Activated T-cell treated with anti-CD3 and anti-CD28 coated beads, Interleukin-2, amount 50 U/mL, for 48 hours (primary cell): ENCODE measurements at places on chromosomes 7 and 10.

DNA sequence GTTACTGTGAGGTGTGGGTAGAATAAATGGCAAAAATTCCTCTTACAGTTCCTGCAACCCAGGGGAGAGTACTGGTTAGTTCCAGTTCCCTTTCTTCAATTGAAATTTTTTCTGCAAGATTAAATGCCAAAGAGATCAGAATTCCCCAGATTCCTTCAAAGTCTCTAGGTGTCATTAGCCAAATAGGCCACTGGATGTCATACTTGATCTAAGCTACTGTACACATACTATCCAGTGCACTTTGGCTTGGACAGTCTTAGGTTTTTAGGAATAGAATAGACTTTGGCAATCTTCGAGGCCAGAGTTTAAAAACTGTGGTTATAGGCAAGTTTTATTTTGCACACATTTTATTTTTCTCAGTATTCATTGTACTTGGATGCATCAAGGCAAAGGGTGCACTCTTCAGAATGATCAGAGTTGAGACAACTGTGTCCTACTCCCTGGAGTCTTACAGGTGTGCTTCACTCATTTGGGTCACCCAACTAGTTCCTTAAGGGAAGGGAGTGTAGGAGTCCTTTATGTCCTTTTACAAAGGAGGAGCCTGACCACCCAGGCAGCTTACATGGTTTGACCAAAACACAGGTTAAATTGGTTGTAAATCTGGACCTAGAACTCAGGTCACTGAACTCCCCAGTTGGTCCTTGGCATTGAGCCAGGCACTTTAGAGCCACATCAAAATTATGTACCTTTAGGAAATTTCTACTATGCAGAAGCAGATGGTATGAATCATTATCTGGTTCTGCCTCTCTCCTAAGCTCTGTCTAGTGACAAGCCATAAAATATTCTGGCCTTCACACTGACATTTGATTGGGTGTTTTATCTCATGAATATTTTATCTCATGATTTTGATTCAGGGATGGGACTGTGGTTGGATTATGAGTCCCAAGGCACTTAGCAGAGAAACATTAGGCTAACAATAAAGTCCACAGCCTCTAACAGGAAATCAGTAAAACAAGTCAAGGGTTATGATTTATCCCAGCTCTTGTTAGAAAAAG is 49.5 kb downstream of the ASAH2B start:
- no peak for DNase-seq

DNA sequence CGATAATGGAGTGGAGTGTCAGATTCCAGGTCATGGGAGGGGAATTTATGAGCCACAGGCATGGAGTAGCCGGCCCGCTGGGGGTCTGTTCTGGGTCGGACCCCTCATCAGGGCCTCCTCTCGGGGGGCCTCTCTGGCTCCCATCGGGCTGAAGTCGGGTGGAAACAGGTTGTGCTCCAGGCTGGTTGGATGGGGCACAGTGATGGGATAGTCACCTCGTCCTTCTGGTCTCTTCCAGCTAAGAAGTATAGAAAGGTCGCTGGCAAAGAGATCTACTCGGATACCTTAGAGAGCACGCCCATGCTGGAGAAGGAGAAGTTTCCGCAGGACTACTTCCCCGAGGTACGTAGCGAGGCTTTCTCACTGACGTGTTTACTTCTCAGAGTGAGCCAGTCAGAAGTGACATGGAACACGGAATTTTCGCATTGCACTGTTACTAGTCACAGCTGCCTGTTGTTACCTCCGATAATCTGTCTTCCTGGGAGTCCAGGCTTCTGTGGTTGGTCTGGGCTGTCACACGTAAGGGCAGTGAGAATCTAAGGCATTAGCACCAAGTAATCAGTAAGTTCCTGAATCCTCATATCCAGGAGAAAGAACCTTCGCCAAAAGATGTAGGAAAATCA is 88.3 kb downstream of the NKX6-2 start:
- DNase-seq = no peak

DNA sequence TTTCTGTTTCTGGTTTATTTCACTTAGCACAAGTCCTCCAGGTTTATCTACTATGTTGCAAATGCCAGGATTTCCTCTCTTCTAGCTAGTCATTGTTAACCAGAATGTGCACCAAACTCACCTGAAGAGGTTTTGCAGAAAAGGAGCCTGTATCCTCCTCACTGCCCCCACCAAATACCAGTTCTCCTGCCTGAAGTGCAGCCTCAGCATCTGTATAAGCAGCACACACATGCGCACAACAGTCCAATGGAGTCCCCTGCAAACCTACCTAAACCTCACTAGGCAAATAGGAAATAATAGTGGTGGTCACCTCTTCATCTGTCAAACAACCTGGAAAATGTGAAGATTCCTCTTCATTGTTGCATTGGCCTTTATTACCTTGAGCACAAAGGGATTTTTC is 237.8 kb downstream of the PAXIP1 start:
- no peak for DNase-seq

DNA sequence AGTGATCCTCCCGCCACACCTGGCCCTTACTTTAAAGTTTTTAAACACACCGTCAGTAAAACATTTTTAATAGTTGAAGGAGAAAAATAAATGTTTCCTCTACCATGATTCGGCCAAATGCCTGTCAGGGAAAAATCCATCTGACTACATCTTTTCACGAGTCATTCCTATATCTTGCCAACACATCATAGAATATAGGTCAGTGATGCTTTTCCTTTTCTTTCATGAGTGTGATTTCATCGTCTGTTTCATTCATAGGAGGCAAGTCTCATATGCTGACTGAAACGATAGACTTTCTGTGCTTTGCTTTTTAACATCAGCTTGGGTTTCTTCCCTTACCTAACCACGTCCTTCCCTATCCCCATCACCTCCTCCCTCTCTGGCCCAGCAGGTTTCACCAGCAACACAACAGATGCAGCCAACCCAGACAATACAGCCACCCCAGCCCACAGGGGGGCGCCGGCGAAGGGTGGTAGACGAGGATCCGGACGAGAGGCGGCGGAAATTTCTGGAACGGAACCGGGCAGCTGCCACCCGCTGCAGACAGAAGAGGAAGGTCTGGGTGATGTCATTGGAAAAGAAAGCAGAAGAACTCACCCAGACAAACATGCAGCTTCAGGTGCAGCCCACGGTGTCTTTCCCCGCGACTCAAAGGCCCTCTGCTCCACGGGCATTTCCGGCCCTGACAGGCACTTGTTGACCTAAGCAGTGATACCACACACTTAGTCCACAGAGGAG is 149.2 kb downstream of the TRIL start:
- no peak for DNase-seq

DNA sequence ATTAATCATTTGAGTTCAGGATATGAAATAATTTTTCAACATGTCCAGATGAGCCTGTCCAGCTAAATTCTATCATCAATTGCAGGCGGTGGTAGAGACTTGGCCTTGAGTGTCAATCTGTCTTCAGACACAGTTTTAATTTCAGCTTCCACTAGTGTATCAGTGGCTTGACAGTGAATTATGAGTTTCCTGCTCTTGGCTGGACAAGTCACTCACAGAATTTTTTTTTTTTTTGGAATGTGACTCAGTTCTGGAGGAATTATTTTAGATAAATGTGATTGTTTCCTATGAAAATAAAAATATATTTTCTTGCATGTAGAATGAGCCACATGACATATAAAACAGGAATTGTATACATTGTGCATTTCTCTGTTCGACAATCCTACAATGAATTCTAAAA is 319.9 kb upstream of the AKR1E2 start:
- DNase-seq = no peak

DNA sequence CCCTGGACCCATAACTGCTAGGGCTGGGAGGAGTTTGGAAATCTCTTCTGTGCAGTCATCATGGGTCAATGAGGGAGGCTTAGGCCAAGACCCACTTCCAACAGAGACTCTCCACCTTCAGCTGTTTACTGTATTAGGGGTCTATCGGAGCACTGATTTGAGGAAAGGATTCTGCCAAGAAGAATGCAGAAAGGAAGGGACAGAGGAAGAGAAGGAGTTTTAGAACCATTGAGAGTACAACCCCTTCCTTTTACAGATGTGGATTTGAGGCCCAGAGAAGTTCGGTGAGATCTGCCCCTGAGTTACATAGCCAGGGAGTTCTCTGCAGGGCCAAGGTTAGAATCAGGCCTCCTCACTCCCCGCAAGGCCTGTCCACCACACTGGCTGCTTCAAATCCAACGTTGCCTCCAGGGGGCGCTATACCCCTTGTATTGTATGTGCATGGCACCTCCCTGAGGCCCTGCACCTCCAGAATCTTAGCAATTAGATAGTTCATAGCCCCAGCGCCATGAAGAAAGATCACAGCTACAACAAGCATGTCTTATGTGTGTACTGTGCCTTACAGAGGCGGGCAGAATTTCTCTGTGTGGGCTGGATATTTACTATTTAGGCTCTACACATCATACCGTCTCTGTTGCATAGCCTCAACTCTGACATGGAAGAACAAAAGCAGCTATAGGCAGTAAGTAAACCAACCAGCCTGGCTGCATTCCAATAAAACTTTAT is 246.8 kb downstream of the SKIDA1 start:
- DNase-seq = peak; percentile 85

DNA sequence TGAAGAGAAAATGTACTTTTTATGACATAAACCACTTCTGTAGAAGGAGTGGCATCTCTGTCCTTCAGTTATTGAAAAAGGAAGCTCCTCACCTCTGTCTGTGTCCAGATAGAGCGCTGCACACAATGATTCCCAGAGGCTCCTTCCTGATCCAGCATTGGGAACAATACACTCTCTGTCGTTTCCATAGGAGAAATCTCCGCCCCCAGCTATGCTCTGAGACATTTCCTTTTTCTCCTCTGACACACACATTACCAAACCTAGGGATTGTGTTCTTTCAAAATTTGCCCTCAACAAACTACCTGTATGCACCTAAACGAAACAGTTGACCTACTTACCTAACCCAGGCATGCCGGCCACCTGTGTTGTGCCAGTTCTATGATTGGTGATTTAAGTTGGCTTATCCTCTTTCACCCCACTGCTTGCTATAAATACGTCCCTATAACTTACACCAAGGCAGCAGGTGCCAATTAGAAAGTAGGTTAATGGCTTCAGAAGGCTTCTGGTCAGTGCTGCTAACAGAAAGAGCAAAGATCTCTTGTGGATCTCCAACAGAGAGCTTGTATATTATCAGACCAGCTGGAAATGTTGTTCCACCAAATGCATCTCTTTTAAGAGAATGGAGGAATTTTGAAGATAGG is 140.1 kb upstream of the JCAD start:
- DNase-seq = no peak

GRCh38 chr10:9254353-9254752 is 1199.9 kb downstream of the GATA3 start:
- DNase-seq = no peak

GRCh38 chr10:76868098-76868977 is 769.3 kb downstream of the KCNMA1 start:
- no peak for DNase-seq

DNA sequence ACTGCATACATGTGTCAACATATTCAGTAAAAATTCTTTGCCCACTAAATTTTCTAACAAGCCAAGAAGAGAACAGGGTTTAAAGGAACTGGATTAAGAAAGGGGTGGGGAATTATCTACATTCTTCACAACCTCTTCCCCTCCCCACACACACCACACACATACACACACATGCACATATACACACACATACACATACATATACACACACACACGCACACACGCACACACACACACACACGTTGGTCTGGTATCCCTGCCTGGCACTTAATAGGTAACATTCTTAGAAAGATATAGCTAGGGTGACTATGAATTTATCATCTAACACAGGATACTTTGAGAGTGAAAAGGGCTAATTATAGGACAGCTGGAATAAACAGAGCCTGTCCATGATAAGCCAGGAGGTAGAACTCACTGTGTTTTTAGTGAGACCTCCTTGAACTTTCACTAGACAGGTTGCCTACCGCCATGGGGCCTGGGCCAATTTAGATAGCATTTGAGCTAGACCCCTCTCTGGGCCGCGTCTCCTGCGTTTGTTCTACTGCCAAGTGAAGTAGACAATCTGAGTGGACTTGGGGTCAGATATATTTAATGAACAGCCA is 33.1 kb upstream of the EPC1 start:
- DNase-seq = no peak

- no peak for DNase-seq
Measured at GRCh38 chr7:46742601-46743000, 821.5 kb upstream of the IGFBP3 start.

GRCh38 chr7:127477295-127478023 is 85.0 kb upstream of the ZNF800 start:
- DNase-seq = no peak

DNA sequence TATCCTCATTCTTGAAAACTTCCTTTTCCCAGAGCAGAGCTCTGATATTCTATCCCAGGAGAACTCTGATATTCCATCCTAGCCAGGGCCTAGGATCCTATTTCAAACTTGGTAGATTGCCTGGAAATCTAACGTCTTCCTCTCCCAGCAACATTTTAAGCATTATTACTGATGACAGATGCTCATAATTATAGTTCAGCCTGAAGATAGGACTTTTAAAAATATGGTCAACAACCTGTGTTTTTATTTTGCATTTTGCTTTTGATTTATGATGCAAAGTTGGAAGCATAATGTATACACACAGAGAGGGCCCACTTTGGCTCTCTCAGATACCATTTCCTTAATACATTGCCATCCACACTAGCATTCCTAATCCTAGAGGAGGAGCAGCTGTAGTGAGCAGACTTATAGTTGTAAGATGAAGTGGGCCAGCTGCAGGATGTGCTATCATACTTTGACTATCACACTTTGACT is 457.4 kb upstream of the TPK1 start:
- DNase-seq = no peak

DNA sequence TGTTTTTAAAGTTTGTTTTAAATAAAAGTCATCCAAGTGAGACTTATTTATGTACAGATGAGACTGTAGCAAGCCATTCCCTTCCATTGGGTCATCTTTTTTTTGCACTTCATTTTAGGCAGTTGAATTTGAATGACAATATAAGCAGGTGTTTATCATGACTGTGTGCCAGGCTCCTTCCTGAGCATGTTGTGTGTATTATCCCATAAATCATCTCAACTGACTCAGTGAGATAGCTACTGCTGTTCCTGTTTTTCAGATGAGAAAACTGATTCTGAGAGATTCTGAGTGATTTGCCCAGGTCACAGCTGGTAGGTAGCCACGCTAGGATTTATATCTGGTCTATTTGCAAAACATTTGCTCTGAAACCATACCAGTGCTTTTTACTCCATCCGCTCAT is 11.7 kb downstream of the TMEM254 start:
- no peak for DNase-seq

DNA sequence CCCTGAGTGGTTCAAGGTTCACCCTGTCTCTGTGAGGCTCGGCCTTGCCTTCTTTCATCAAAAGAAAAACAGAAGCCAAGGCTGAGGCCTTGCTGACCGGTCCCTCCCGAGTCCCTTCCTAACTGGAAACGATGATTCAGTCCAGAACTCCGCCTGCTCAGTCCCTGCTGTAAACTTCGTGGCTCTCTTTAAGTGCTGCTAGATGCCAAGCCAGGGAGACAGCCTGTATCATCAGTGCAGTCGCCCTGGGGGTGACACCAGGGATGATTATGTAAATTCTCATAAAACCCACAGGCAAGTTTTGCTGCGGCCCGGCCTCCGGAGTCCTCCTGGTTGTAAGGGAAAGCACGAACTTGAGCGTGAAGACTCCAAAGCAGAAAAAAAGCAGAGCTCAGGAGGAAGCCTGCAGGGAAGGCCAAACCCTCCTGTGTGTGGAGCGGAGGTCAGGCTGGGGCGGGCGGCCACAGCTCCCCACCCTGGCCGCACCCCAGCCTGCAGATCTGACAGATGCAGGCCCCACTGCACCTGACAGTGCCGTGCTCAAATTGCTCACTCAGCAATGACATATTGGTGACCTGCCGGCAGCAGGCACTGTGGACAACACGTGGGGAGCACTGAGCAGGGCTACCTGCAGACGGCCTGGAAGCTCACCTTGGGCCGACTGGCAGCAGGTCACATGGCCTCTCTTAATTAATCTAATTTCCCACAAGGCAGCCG is 123.4 kb downstream of the DYNC2I1 start:
- no peak for DNase-seq
